COLO829 (cell line): ENCODE measurements at places on chromosomes 1 and 21.

- no peak for DNase-seq
These were observed 182.8 kb upstream of the TMEM51 start for GRCh38 chr1:14970799-14971141.

DNA sequence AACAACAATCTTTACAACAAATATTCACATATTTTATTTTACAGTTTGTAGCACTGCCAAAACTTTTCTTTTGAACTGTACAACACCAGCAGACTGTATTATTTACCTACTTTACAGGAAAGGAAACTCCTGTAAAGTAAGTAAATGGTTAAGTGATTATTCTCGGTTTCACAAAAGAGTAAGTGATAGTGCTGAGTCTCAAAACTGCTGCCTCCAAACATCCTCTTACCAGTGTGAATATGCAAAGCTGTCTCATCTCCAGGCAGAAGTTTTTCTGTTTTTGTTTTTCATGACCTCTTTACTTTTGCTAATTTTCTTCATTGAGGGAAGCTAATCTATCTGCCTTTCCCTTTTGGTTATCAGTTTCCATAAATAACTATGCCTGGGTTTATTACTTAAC, 286.7 kb downstream of the SRGAP2C start:
- DNase-seq, result no peak

DNA sequence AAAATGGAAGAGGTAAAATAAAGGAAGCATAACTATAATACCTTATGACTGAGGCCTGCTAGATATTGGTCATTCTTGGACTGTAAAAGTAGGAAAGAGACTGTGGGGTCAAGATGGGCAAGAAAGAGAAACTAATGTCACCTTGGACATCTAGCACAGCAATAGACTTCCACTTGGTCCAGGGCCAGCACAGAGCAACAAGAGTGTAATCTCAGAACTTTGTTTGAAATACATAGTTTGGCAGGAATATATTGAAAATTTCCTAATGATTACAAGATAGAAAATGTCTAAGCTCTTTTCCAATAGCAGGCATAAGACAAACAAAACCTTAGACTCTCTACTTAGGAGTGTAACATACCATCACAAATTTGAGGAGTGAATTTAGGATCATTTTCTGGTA, 4.6 kb downstream of the LRRC8C start:
- DNase-seq, result no peak

- DNase-seq, result no peak
These were observed 6.1 kb downstream of the KIF26B start for GRCh38 chr1:245160741-245161400.

DNA sequence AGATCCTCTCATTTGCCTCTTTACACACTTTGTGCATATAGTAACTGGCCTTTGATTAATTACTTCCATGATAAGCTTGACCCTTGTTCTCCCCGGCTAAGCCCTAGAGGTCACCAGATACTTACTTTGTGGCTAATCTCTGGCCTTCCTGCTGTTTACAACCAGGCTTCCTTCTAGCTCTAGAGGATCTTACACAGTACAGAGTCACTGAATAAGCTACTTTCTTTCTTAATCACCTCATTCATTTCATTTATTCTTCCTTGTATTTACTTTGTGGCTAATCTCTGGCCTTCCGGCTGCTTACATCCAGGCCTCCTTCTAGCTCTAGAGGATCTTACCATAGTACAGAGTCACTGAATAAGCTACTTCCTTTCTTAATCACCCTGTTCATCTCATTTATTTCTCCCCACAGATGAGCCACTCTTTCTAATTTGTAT, 144.3 kb upstream of the C1orf21 start:
- peak; percentile 34 for DNase-seq

- DNase-seq, result peak; percentile 88
These were observed 5.3 kb upstream of the SRP9 start for GRCh38 chr1:225772323-225772768.

DNA sequence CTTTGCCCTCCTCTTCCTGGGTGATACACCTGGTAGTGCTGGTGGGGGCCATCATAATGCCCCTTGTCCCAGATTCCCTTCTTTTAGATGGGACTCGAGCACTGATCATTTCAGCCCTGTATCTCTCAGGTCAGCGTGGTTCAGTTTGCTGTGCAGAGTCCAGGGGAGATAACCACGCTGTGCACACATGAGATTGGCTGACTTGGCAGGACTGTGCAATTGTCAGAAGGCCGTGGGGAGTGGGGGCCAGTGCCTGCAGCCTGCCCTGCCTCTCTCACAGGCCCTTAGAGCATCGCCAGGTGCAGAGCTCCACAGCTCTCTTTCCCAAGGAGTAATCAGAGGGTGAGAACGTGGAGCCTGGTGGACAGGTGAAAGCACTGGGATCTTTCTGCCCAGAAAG, 15.2 kb downstream of the EPHX1 start:
- DNase-seq, result no peak

- no peak for DNase-seq
These were observed 23.9 kb downstream of the SLC2A1 start for GRCh38 chr1:42934541-42935312.

- no peak for DNase-seq
These were observed 268.4 kb upstream of the USP24 start for GRCh38 chr1:55483523-55483922.

DNA sequence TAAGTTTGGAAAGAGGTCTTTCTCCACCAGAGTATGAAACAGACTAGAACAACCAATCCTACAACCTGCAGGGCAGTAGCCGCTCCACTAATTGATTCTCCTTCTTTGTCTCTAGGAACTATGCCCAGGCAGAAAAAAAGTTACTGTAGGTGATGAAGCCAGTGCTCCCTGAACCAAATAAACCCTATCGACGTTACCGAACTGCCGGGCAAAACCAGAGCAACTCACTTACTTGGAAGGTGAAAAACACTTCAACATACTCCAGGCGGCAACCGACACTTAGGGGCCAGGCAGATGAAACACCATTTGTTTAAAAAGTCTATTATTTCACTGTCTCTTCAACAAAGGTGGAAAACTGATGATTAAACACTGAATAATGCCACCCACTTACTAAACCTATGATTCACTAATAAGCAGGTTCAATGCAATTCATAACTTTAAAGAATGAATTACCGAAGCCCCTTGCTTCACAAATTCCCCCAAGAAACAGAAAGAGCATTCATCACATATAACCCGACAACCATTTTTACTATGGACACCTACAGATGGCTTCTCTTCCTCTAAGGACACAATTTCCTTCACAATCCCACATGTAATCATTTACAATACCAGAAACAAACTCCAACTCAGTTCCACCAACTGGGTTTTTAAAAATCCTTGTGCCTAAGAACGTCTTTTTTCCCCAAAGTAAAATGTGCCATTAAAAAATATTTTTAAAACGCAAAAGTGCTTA, 1.6 kb downstream of the NRIP1 start:
- no peak for DNase-seq

DNA sequence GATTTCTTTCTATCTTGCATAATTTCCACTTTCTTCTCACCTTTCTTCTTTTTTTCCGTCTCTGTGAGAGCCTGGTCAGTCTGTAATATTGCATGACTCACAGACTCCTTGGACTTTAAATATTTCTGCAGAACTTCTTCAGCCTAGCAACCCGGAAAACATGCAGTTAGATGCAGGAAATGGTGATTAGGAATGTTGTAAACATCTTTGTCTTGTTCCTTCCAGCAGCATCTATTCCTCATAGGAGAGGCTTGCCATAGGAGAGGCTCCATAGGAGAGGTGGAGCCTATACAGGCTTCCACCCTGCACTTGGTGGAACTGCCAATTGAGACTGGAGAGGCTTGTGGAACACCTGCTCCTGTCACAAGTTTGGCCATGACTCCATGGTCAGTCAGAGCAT, 10.0 kb downstream of the GBP5 start:
- DNase-seq, result no peak

- DNase-seq, result no peak
These were observed 513.0 kb downstream of the NUF2 start for GRCh38 chr1:163834778-163835177.

GRCh38 chr1:844472-845026, 79.2 kb upstream of the SAMD11 start:
- no peak for DNase-seq

DNA sequence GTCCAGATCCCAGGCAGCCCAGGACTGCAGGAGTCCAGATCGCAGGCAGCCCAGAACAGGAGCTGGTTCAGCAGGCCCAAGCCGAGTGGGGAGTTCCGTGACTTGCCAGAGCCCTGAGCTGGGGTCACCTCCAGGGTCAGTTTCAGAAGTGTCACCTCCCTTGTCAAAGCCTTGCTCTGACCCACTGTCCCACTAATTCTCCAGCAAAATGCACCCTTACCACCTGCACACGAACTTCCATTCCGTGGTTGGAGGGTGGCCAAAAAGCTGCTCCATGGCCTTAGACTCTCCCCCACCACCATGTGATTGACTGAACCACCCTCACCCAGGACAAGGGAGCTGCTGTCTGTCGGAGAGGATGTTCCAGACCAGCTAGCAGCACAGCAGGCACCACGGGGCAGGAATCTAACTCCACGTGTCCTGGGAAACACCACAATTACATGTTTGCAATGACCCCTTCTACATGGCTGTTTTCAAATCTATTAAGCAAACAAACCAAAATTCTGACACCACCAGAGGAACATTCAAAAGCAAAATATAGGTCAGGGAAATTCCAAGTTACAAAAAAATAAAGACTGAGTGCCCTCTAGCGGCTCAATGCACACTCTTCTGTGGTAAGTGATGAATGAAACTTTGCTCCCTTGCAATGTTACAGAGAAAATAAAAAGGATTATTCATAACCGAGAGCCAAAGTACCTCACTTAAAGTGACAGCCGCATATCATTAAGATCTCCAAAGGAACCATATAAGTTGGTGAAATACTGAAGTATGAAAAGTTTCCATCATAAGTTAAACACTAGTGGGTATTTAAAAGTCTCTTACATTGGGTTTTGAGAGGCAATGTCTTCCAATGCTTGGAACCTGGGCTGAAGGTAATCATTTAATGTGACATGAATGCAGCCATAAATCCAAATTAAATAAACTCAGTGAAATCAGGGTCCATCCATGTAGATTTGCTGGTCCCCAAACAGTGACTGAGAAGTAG, 76.3 kb downstream of the NPHP4 start:
- peak; percentile 74 for DNase-seq

DNA sequence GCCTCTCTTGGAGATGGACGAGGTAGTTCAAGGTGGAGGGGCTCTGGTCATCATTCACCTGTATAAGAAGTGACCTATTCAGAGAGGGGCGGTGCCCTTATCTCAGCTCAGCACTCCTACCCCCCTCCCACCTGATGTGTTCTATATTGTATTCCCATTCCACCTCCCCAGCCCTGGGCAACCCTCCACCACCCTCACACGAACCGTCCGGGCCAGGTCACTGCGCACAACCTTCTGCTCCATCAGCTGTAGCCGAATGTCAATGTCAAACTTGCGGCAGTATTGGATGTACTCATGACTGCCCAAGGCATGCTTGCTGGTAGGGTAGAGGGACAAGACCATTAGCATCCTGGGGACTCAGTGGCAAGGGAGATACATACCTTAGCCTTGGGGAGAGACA, 34.3 kb downstream of the PIK3C2B start:
- no peak for DNase-seq

DNA sequence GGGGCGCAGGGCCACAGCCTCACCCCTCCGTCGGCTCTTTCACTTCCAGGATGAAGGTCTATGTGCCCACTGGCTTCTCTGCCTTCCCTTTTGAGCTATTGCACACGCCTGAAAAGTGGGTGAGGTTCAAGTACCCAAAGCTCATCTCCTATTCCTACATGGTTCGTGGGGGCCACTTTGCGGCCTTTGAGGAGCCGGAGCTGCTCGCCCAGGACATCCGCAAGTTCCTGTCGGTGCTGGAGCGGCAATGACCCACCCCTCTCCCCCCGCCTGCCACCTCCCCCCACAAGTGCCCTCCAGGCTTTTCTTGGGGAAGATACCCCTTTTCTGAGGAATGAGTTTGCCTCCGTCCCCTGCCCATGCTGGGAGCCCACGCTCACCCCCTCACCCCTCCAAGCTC, 35.2 kb downstream of the EPHX1 start:
- no peak for DNase-seq

- DNase-seq, result no peak
These were observed 10.2 kb downstream of the BMP8A start for GRCh38 chr1:39501666-39502065.

GRCh38 chr1:54248966-54249365, 49.0 kb downstream of the MRPL37 start:
- DNase-seq, result no peak

DNA sequence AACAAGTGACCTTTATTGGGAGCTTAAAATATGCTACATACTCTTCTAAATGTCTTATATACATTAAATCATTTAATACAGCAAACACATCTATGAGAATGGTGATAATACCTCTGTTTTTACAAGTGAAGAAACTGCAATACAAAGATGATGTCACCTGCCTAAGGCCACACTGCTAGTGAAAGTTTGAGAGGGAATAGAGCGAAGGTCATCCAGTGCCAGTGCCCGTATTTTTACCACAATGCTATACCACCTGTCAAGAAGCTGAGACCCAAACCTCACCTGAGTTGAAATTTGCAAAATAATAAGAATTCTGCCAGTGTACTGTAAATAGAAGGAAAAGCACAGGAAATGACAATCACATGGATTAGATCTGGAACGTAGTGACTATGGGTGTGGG, 200.4 kb upstream of the TMPRSS15 start:
- no peak for DNase-seq

DNA sequence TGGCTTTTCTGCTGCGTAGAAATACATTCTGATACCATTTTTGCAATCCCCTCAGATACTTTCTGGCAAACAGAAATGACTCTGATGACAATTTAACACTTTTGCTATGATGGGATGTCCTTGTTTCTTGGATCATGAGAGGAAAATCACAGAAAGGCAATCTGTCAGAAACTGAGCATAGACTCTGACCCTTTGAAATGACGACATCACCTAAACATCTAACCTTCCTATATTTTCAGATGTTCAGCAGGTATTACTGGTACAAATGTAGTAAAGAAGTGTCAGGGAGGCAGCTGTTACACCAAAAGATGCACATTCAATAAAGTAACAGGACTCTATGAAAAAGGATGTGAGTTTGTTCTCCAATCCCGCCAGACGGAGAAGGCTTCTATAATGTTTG, 13.2 kb downstream of the CLCA1 start:
- DNase-seq, result no peak

- DNase-seq, result no peak
These were observed 53.9 kb downstream of the CYYR1 start for GRCh38 chr21:26519142-26519541.

DNA sequence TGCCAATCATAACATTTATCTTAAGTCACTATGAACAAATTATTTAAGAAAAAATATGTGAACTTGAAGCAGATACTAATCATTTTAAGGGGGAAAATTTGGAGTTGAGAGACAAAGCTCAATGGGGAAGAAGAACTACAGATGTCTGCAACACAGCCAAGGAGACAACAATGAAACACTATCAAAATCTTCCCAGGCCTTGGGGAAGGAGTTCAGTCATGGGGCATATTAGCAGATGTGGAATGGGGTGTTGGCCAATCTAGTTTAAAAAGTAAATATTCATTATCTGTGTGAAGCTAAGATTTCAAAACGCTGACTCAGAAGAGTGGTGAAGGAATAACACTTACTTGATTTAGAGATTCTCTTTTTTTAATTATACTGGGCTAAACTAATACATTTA, 671.6 kb upstream of the ZP4 start:
- DNase-seq, result no peak

- DNase-seq, result no peak
These were observed 54.0 kb downstream of the COLGALT2 start for GRCh38 chr1:183983371-183984105.

- DNase-seq, result no peak
These were observed 253 bp downstream of the RAP1GAP start for GRCh38 chr1:21668951-21669257.
